ENCODE measurements at places on chromosomes 2 and 18.

DNA sequence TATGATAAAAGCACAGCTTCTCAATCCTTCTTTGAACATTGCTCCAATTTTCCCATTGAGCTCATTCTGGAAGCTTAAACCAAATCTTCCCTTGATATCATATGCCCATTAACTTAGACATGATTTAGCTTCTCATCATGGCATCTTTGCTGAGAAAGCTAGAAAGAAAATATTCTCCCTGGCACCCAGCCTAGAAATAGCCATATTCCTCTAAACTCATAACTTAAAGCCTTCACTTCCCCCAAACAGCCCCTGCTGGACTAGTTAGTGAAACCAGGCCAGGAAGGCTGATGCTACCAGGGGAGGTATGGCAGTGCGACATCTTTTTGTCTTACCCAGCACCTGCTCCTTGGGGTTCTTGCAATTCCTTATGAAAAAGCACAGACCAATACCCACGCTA lies 4.3 kb downstream of the AAK1 start:
- DNase-seq = no peak

GRCh38 chr18:49041435-49042245 lies 90.9 kb upstream of the SMAD7 start:
- peak; percentile 36 for DNase-seq

DNA sequence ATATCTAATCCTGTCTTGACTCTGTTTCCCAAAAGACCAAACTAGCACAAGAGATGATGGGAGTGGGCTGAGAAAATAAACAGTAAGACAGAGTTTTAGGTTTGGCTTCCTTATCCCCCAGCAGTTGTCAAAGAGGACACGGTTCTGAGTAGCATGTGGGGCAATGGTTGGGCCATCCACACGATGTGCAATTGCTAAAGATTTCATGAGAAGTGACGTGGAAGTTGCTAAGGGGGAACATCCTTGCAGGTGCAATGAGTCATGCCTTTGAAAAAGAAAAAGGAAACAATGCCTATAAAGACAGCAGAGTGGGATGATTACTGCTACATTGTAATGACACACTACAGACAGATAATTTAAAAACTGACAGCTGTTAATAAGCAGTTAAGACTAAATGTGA lies 1395.8 kb downstream of the LRP1B start:
- DNase-seq = peak; percentile 6

GRCh38 chr2:207970826-207971180 lies 54.5 kb downstream of the PLEKHM3 start:
- no peak for DNase-seq

DNA sequence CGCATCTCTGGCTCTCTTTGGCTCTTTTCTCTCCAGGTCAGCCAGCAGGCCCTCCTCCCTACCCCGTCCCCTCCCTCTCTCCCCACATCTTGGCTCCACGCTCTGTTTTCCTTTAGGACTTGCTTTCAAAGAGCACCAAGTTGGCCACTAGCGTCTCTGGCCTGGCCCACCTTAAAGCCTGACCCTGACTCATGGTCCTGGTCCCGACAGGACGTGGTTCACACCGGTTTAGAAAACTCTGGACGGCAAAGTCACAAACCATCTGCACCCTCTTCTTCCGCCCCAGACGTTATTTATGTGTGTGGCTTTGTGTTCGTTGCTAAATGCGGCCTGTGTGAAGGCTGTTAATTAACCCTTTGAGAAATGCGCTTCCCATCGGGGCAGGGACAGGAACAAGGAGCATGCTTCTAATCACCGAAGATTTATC lies 169.0 kb upstream of the HAAO start:
- no peak for DNase-seq

DNA sequence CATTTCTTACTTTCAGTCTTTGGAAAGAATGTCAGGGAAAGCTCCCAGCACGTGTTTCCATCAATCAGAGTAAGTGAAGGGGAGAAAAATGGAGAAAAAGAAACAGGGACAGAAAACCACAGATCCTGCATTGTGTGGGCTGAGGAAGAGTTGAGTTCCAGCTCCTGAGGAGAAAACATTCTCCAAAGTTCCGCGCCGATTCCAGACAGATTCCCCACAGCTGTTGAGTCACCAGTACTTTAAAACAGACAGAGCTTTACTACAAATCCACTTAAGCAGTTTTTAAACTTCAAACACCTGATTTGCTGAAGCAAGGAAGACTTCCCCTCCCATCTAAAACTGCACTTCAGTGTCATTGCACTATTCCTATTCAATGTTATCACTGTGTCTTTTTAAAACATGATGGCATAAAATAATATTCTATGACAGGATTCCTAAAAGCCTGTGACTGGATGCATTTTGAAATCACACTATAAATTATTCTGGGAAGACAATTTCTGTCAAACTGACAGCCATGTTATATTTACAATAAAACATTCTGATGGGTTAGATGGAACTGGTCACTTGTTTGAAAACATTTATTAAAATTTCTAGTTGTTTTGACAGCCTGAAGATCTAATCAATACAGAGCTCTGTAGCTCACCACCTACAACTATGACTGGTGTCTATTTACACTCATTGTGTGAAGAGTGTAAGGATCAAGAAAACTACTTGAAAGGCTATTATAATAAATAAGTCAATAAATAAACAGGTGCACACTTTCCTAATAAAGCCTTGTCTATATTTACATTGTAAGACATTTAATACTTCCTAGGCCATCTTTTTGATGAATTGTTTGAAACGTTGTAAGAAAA lies 40.9 kb downstream of the TCF4 start:
- DNase-seq = peak; percentile 40

DNA sequence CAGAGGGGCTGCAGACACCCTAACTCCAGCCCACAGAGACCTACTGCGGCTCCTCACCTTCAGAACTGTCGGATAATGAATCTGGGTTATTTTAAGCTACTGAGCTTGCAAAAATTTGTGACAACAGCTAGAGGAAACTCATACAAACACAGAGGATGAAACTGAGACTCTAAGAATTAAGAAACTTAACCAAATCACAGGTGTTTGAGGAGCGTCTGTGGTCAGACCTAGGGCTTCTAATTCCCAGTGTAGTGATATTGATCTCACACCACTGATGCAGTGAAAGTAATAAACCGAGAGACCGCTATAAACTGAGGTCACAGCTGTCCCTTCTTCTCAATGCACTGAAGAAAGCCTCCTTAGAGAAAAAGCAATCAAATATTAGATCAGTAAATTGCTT lies 110.1 kb downstream of the RGPD3 start:
- no peak for DNase-seq

- no peak for DNase-seq
Measured at GRCh38 chr18:32767400-32767799, 5.4 kb downstream of the KLHL14 start.

DNA sequence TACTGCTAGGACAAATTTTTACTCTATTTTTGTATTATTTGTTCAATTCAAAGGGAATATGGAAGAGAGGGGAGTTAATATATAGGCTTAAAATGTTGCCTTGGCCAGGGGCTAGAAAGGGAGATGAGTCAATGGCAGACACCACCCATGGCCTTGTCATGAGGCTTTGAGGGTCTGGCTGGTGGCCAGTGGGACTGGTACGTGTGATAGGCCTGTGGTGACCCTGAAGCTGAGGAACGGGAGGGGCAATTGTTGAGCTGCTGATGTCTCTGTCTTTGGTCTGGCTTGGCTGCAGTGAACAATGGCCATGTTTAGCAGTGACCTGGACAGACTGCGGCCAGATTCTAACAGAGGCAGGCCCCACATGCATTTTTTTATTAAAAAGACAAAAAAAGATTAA lies 18.5 kb downstream of the GKN1 start:
- no peak for DNase-seq

DNA sequence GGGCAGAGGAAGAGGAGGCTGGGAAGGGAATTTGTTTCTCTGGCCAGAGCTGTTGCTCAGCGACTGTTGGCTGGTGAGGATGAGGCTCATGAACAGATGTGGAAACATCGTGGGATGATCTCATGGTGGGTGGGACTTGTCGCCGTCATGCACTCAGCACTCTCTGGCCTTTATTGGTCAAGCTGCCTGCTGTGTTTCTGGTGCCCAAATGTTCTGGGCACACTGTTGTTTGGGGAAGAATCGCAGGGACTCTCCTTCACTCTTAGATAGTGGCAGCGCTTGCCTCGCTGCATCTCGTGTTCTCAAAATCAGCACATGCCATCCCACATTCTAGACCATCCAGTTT lies 145.6 kb downstream of the AGAP1 start:
- DNase-seq = peak; percentile 66

DNA sequence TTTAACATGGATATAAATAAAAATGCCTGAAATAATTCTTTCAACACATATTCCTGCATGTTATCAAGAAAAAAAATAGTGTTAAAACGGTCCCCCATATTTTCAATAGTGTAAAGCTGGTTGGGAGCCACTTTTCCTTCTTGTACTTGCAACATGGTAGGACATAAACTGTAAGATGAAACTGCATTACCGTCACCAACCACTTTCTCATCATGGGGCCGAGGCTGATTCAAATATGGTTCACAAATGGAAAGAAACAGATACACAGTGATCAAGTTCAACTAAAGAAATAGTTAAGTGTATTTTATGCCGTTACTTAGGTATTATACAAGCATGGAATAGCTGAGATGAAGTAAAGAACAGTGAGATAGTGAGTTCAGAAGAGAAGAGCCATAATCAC lies 360.7 kb downstream of the ZEB2 start:
- DNase-seq = no peak

DNA sequence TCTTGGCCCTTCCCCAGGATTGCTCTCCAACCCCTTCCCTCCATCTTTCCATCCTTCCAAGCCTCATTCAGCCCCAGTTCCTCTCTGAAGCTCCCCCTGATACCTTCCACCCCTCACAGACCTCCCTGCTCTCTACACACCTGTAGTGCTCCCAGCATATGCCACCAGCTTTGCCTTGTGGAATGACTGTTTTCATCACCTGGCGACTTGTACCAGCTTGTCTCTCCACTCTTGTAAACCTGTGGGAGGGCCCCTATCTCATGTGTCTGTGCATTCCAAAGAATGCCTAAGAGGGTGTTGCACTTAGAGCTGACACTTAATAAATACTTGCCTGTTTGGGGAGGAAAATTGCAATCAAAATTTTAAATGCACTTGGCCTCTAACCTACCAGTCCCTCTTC lies 198.7 kb downstream of the BCL11A start:
- no peak for DNase-seq

GRCh38 chr2:216942465-216942864 lies 82.6 kb upstream of the TNP1 start:
- no peak for DNase-seq

- no peak for DNase-seq
Measured at GRCh38 chr18:64752707-64753106, 603.8 kb upstream of the LINC00305 start.

- no peak for DNase-seq
Measured at GRCh38 chr18:76823587-76824011, 1.2 kb downstream of the ZNF236 start.

DNA sequence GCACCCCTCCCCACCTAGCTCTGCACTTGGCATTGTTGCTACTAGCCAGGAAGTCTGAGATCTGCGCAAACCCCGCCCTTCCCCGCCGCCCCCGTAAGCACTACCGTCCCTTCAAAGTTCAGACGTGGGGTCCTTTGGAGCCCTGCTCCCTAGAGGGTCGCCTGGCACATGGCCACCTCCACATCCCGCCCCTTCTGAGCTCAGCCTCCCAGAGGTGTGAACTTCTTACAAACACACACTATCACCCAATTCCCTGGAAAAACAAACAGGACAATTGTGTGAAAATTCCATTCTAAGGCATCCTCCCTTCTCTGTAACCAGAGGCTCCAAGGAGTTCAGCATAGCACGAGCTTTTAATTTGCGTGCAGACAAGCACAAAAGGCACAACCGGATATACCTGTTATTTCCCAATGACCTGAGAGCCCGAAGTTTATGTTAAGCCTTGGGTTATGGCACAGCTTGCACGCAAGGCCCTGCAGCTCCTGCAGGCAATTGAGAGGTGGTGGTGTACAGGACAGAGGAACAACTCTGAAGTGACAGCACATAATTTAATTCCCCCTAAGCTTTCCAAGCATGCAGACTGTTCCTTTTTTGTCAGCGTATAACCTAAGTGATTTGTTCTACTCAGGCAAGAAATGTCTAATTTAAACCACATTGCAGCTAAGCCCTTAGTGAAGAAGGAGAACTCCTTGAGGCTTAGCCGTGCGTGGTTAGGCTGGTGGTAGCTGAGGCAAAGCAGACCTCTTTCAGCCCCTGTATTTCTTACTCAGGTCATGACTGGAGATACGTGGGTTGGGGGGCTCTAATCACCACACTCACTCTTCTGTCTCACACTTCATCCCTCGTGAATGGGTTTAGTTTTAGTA lies 20.3 kb upstream of the CYP1B1 start:
- no peak for DNase-seq

- no peak for DNase-seq
Measured at GRCh38 chr2:235592430-235592829, 98.6 kb downstream of the AGAP1 start.

GRCh38 chr2:238489896-238490295 lies 63.2 kb downstream of the ASB1 start:
- no peak for DNase-seq

DNA sequence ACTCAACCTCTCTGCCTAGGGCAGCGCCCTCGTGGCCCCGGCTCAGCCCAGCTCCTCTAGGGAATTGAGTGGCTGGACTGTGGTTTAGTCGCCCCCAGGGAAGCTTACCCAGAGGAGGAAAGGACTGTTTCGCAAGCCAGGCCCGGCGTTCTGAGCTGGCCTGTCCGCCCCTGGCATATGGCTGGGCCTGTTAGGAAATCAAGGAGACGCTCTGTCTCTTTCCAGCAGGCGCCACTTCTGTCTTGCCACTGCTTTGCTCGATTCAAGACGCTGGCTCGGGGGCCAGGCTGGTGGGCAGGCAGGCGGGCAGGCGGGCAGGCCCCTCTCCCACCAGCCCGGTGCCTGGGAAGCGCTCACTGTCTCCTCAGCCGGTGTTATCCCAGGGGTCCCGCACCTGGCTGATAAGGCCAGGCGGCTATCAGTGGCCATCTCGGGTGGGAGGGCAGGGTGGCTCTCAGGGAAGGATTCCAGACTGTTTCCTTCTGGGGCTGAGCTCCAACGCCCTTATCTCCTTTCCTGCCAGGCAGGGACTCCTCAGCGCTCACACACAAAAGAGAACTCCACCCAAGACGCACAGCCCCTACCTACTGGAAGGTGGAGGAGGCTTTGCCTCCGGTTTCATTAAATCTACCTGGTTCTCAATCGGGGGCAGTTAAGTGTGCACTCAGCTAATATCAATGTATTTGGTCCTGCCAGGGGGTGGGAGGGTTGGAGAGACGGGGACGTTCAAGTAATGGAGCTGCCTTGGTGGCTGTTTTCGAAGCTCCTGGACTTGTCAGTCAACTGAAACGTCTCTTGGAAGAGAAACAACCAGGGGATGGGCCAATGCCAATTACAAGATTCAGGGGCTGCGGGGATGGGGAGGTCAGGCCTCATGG lies 109.1 kb downstream of the SMAD7 start:
- DNase-seq = no peak

GRCh38 chr2:233408366-233409285 lies 54.3 kb downstream of the DGKD start:
- DNase-seq = no peak

GRCh38 chr18:46332286-46332801 lies 228.2 kb downstream of the HAUS1 start:
- DNase-seq = no peak

DNA sequence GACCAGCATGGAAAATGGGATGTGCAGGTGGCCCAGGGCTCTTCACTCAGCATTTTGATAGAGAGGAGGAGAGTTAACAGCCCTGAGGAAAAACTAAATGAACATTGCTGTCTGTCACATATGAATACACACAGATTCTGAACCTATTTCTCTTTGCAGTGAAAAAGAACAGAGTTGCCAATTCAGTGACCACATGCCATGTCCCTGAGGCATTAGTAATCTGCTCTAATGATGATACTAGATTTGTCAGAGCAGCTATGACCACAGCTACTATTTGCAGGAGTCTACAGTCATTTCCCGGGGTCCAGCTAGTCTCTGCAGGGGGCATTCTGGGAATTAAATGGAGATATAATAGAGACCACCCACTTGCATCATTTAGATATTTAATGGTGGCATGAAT lies 267.6 kb downstream of the TMX3 start:
- DNase-seq = no peak
